ENCODE measurements at places on chromosomes 4 and X. TPM values are rescaled to one million over a fixed set of nuclear protein-coding genes. Genes with fewer than 3 reads are reported as not detected.

DNA sequence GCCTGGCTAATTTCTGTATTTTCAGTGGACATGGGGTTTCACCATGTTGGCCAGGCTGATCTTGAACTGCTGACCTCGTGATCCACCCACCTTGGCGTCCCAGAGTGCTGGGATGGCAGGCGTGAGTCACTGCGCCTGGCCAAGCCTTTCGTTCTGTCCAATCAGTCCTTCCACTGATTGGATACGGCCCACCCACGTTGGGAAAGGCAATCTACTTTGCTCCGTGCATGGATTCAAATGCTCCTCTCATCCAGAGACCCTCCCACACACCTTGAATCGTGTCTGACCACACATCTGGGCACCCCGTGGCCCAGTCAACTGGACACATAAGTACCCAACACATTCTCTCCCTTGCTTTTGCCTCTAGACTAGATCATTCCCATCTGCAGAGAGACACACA lies 74.9 kb downstream of the CRLF2 start:
- no peak for DNase-seq

DNA sequence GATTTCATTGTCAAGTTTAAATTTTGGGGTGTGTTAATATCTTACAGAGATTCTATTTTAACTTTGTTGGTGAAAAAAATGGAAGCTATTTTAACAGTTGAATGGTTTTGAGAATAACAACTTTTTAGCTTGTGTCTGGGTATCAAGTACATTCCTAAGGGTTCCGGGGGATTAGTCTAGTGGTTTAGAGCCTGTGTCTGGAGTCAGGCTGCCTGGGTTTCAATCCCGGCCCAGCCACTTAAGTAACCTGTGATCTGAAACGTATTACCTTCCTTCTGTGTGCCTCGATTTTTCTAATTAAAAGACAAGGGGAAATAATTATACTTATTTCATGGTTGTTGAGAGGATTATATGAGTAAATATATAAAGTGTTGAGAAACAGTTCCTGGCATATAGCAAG lies 288.6 kb upstream of the NR3C2 start:
- DNase-seq = no peak

DNA sequence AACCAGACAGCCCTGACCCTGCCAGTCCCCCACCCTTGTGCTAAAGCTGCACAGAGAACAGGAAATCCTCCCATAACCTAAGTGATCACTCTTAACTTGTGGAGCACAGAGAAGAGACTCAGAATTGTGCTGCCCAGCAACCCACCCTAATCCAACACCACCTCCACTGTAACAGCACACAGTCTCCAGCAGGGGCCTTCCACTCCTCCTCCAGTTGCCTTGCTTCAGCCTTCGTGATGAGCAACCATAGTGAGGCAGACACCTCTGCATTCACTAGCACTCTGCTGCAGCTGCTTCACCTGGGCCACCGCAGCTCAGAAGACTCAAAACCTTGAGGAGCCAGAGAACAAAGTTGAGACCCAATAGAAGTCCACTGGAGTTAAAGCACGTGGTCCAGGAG lies 7.9 kb upstream of the UGT2B4 start:
- DNase-seq = no peak

GRCh38 chr4:163613383-163613782 lies 118.9 kb downstream of the TMA16 start:
- DNase-seq = no peak

NUDT11 gene
- total RNA-seq = 5.0 TPM

MSX1 gene
- 13.5 TPM for total RNA-seq

RADX gene
- 4.3 TPM for total RNA-seq

All from omental fat pad (tissue), 4 donors.